Effector CD8-positive, alpha-beta T cell (primary cell): ENCODE measurements at places on chromosomes 12 and 14.

GRCh38 chr12:124390442-124391097 lies 95.7 kb downstream of the RFLNA start:
- no peak for DNase-seq

GRCh38 chr12:93254911-93255310 lies 122.8 kb upstream of the NUDT4 start:
- DNase-seq = no peak

DNA sequence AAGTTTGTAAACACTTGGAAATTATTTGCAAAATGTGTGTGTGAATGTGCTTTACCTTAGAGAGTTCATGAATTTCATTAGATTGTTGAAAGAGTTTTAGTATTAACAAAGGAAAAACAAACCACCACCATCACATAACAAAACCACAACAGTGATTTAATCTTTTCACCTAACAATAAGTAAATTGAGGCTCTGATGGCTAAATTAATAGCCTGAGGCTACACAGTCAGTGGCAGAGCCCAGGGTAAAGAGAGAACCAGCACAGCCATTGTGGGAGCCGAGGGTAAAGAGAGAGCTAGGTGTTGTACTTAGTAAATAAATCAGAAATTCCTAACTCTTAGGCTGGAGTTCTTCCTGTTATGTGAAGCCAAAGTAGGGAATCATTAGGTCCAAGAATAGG lies 51.2 kb upstream of the CAPRIN2 start:
- no peak for DNase-seq

GRCh38 chr12:127570793-127571360 lies 696.1 kb upstream of the TMEM132C start:
- DNase-seq = no peak

- no peak for DNase-seq
Observed at GRCh38 chr12:65925626-65926025, 101.3 kb downstream of the HMGA2 start.

DNA sequence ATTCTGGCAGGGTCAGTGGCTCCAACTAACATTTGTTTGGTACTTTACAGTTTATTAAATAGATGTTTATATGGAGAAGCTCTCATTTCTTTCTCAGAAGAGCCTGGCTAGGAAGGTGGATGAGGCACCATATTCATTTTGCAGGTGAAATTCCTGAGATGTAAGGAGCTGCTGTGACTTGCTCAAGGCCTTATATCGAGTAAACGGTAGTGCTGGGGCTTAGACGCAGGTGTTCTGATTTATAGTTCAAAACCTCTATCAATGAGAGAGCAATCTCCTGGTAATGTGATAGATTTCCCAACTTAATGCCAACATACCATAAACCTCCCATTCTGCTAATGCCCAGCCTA lies 42.3 kb downstream of the DAD1 start:
- no peak for DNase-seq

DNA sequence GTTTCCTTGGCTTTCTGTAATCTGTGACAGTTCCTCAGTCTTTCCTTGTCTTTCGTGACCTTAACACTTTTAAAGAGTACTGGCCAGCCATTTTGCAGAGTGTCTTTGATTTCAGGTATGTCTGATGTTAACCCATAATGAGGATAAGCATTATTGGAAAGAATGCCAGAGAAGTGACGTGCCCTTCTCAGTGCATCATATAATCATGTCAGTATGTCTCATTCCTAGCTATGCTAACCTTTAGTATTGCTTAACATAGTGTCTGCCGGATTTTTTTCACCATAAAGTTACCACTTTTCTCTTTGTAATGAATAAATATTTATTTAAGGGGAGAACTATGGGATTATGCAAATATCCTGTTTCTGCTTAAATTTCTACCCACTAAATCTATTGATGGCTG lies 28.5 kb downstream of the RERG start:
- no peak for DNase-seq

DNA sequence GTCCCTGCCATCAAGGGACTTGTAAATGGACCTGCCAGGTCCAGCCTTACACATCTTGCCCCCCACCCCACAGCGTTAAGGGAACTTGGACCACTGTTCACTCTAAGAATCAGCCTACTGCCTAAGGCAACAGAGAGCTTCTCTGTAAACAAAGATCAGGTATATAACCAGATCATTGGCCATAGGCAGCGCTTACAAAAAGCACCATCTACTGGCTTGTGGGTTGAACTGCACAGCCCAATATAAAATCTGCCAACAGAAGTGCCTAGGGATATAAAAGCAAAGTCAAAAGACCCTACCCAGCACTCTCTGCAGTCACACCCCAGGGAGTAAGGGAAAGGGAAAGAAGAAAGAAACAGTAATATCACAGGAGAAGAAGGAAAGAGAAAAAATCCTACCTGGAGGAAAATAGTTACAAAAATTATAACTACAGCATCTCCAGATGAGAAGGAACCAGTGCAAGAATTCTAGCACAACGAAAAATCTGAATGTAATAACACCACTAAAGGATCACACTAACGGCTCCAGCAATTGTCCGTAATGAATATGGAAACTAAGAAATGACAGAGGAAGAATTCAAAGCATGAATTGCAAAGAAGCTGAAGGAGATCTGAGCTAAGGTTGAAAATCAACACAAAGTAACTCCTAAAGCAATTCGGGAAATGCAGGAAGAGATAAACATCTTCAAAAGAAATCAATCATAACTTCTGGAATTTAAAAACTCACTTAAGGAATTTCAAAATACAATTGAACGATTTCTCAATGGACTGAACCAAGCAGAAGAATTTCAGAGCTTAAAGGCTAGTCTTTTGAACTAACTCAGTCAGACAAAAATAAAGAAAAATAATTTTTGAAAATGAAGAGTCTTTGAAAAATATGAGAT lies 95.2 kb upstream of the PCED1B start:
- no peak for DNase-seq

DNA sequence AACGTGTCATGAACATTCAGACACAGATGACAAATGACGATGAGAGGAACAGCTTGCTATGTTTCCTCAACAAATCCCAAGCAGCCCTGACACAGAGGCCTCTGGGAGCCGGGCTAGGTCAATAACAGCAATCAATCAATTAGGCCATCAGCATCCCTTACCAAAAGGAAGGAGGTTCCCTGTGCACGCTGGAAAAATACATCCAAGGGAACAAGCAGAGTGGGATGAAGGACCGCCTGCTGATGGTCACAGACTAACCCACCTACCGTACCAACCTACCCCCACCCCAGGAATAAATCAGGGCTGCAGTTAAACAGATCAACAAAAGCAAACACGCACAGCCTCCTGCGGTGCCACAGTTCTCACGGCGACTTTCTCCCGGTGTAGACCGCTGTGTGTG lies 265.1 kb upstream of the SFSWAP start:
- no peak for DNase-seq

DNA sequence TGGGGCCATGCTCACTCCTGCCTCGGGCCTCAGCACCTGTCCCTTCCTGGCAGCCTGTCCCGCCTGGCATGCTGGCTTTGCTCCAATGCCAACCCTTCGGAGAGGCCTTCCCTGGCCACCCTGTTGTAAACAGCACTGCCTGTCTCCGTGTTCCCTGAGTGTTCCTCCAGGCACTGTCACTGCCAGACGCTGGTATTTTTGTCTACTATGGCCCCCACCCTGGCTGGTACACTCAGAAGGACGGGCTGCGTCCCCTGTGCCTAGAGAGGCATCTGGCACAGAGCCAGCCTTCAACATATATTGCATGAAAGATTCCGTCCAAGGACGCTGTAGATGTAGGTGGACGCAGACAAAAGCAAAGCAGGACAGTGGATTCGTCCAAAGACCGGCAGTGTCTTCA lies 2.7 kb upstream of the ASPG start:
- DNase-seq = no peak

GRCh38 chr12:95114766-95115405 lies 41.5 kb upstream of the NR2C1 start:
- no peak for DNase-seq

- DNase-seq = no peak
Observed at GRCh38 chr12:2963154-2963759, 4.1 kb downstream of the TEAD4 start.

DNA sequence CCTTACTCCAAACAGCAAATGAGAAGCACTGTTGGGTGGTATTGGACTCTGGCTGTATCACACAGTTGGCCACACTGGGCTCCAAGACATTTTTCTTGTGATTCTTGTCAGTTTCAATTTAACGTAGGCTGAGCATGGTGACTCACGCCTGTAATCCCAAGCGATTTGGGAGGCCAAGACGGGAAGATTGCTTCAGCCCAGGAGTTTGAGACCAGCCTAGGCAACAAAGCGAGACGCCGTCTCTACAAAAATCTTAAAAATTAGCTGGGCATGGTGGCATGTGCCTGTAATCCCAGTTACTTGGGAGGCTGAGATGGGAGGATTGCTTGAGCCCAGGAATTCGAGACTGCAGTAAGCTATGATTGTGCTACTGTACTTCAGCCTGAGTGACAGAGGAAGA lies 35.3 kb upstream of the PLEKHD1 start:
- DNase-seq = no peak

DNA sequence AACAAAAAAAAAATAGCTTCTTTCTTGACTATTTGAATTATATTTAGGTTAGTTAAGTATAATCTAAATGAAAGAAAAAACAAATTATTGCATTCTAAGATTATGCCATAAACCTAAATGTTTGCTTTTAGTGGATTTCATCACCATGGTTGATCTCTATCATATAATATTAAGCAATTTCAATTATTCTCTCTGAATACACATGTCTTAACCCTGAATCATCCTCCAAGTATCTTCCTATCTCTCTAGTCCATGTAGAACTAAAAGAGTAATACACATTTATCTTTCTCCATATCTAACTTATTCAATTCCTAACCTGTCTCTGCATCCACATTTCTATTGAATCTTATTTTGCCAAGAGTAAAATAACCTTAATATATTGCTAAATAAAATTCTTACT lies 59.6 kb downstream of the PPFIA2 start:
- no peak for DNase-seq

DNA sequence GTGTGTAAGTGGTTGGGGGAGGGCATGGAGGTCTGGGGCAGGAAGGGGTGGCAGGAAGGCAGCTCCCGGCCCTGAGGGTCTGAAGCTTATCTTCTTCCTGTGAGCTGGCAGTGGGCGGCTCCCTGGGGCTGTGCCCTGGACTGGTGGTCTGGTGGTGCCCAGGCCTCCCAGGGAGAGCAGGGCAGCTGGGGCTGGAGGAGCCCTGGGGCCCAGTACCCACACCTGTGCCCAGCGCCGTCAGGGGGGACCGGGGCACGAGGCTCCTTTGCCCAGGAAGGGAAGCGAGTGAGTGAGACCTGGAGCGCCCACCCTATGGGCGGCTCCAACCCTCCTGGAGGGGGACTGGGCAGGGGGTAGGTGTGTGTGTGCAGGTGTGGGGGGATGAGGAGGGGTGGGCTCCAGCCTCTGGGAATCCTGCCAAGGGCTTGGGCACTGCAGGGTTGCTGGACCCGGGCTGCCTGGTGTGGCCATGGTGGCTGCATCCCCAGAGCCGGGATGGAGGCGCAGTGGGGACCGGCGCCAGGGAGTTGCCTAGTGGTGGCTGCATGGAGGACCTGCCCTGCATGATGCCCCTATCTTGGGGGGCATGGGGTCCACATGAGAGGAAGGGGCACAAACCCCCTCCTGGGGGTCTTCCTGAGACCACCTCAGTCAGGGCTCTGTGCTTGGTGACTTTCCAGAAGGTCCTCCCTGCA lies 353.6 kb downstream of the TMEM121 start:
- no peak for DNase-seq

- no peak for DNase-seq
Observed at GRCh38 chr12:3572560-3572959, 81.6 kb downstream of the PRMT8 start.

DNA sequence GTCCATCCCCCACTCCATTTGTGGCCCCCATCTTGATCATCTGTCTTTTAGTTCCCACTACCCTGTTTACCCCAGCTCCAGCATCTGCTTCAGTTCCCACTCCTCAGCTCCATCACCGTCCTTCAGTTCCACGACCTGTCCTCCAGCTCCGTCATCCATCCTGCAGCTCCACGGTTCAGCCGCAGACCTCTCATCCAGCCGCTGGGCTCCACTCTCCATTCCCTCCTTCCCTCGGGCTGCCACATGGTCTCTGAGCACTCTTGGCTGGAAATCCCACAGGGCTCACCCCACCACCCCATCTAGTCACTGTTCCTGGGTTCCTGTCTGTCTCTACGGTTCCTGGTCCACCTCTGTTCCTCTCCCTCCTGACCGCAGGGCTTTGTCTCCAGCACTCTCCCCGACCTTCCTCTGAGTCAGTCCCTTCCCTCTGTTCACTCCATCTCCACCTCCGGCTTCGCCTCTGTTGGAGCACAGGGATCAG lies 3.3 kb upstream of the P3H3 start:
- DNase-seq = no peak

- DNase-seq = no peak
Observed at GRCh38 chr12:109743076-109743910, 29.7 kb downstream of the FAM222A start.

GRCh38 chr14:92507174-92507768 lies 6.3 kb upstream of the RIN3 start:
- no peak for DNase-seq

DNA sequence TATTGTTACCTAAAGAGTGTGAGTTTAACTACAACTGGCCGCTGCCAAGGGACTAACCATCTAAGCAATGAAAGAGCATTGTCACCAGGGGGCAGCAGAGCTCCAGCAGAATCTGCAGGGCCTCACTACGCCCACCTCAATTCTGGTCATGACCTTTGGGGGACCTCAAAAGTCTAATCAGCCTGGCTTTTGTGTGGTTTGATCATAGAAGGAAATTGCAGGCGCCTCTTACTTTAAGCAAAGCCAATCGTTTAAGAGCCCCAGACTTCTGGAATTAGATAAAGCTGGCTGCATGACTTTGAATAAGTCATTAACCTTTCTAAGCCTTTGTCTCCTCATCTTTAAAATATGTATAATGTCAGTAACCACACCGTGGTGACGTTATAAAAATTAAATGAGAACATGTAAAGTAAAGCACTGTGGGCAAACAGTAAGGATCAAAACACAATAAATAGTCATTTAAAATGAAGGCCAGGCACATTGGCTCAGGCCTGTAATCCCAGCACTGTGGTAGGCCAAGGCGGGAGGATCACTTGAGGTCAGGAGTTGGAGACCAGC lies 58.6 kb downstream of the TBX3 start:
- no peak for DNase-seq

DNA sequence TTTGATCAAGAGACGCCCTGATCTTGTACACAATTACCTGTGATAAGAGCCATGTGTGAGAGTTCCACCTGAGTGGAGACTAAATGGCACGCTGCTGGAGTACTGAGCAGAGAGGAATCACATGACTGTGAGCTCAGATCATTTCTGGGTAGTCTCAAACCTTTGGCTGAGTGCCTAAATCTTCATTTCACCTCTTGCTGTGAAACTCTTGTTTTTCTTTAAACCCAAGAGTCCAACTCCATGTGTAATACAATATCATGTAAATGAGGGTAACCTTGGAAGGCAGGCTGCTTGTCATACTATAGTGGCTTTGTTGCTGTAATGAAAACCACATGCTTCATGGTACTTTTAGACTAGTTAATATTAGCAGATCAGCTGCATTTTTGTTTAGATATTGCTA lies 156.9 kb downstream of the CAND1 start:
- DNase-seq = no peak
